ENCODE measurements at places on chromosomes 7 and 10. TPM values are rescaled to one million over a fixed set of nuclear protein-coding genes. Genes with fewer than 3 reads are reported as not detected.

NFE2L3 gene
- 12.3 TPM for total RNA-seq

KBTBD2 gene
- total RNA-seq: 48.4 TPM

AGAP9 gene
- 2.0 TPM for total RNA-seq

- DNase-seq: no peak
Observed at GRCh38 chr7:42227021-42227420, 10.0 kb downstream of the GLI3 start.

DNA sequence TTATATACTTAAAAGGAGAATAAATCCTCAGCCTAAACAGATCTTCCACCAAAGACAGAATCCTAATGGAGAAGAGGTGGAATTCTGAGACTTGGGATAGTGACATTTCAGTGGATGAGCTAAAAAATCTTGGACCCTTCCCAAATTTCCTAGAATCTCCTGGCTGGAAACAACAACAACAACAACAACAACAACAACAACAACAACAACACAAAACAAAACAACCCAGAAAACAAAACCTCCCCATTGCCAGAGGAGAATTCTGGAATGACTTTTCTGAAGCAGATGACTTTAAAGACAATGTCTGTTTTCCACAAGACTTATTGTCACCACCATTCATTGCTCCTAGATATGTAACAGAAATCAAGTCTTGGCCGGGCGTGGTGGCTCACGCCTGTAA, 322.1 kb downstream of the ARL4A start:
- DNase-seq: no peak

GRCh38 chr7:27254625-27255024, 12.0 kb downstream of the EVX1 start:
- DNase-seq: no peak

DNA sequence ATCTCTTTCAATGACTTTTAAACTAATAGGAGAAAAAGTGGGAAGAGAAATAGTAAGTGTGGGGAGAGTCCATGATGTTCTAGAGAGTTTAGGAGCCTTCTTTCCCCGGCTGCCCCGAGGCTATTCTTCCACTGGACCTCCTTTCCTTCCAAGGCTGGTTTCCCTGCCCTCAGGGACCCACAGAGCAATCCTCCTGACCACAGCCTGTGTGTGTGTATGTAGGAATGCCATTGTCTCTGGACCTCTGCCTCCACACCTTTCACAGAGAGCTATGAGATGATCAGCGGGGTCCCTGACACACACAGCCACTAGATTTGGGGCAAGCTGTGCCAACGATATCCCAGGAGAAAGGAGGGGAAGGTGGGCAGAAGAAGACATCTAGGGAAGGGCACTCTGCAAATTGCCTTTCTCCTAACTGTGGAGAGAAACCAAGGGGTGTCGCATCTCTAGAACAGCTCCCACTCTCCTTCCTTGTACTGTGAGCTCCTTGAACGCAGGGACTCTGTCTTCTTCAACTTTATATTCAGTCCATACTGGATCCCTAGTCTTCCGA, 13.3 kb upstream of the CHCHD3 start:
- DNase-seq: no peak

DNA sequence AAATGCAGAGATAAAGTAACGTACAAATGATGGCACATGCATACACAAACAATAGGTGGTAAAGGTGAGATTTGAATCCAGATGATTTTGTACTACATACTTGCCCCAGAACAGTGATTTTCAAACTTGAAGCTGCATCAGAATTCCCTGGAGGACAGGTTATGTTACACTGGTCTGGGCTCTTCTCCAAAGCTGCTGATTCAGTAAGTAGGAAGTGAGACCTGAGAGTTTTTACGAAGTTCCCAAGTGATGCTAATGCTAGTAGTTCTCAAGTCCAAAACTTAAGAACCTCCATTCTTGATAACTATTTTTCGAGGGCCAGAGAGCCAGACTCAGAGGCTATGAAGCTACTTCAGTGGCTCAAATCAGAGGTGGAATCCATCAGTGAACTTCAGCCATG, 159.0 kb upstream of the POM121L12 start:
- no peak for DNase-seq

DNA sequence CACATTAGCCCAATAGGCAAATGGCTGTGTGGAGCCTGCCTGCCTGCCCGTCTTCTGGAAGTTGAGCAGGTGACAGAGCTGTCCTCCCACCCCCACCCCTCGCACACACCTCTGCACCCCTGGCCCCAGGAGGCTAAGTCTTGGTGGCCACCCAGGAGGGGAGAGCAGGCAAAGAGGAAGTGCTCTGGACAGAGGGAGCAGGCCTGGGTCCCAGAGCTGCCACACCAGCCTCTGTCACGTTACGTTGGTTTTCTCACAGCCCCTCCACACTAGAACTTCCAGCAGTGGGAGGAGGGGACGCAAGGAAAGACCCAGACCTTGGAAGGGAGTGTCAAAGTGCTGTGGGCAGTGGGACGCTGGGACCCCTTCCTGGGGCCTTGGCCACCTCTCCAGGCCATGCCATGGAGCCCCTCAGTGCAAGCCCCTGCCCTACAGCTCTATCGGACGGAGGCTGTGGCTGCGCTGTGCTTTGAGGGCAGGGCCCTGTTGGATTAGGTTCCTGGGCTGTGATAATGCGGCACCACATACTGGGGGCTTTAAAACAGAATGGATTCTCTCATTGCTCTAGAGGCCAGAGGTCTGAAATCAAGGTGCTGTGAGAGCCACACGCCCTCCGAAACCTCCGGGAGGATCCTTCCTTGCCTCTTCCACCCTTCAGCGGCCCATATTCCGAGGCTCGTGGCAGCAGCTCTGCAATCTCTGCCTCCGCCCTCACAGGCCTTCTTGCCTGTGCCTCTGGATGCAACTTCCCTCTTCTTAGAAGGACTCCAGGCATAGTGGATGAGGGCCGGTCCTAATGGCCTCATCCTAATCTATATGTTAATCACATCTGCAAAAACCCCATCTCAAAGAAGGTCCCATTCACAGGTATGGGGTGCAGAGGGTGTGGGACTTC, 9.9 kb downstream of the PRKAG2 start:
- no peak for DNase-seq

- DNase-seq: no peak
Observed at GRCh38 chr10:54903745-54904144, 102.7 kb upstream of the PCDH15 start.
